ENCODE measurements at places on chromosomes 16 and 17.

DNA sequence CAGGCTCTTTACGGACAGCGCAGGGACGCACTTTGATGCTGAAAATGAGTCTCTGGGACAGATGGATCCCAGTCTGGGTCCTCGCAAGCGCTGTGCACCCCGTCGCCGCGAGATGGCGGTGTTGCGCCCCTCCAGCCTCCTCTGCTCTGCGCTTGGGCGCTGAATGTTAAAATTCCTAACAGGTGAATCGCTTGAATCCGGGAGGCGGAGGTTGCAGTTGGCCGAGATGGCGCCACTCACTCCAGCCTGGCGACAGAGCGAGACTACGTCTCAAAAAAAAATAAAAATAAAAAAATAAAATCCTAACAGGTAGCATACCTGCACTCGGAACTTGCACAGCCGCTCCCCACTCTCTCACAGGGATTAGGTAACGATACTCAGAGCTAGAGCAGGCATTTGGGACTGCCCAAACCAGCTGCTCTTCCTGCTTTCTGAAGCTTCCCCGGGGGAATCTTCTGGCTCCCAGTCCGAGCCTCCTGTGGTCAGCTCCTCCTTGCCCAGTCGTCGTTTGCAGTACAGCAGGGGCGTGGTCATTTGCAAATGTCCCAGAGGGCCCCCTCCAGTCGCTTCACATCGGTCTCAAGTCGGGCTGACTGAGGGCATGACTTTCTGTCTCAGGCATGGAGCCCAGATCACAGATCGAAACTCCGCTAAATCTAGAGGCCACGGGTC is 26.2 kb upstream of the OSGIN1 start:
- DNase-seq, result peak; percentile 73

DNA sequence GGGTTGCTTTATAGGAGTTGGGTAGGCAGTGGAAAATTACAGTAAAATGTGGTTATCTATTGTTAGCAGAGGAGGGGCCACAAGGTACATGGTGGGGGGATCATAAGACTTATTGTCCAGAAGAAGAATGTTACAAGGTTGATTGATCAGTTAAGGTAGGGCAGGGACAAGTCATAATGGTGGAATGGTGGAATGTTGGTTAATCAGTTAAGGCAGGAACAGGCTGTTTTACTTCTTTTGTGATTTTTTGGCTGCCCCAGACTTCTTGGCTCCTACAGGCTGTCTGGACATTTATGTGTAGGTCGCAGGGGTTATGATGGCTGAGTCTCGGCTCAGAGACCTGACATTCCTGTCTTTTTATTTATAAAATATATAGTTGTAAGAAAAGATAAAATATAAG is 2277.1 kb downstream of the TP53TG3F start:
- DNase-seq, result no peak

GRCh38 chr17:61750656-61751055 is 112.7 kb downstream of the BRIP1 start:
- DNase-seq, result peak; percentile 65

- no peak for DNase-seq
Observed at GRCh38 chr17:8327303-8327649, 12.4 kb upstream of the ODF4 start.

GRCh38 chr17:17943281-17943984 is 28.8 kb downstream of the TOM1L2 start:
- DNase-seq, result no peak

- no peak for DNase-seq
Observed at GRCh38 chr16:22364241-22364640, 10.2 kb downstream of the CDR2 start.

DNA sequence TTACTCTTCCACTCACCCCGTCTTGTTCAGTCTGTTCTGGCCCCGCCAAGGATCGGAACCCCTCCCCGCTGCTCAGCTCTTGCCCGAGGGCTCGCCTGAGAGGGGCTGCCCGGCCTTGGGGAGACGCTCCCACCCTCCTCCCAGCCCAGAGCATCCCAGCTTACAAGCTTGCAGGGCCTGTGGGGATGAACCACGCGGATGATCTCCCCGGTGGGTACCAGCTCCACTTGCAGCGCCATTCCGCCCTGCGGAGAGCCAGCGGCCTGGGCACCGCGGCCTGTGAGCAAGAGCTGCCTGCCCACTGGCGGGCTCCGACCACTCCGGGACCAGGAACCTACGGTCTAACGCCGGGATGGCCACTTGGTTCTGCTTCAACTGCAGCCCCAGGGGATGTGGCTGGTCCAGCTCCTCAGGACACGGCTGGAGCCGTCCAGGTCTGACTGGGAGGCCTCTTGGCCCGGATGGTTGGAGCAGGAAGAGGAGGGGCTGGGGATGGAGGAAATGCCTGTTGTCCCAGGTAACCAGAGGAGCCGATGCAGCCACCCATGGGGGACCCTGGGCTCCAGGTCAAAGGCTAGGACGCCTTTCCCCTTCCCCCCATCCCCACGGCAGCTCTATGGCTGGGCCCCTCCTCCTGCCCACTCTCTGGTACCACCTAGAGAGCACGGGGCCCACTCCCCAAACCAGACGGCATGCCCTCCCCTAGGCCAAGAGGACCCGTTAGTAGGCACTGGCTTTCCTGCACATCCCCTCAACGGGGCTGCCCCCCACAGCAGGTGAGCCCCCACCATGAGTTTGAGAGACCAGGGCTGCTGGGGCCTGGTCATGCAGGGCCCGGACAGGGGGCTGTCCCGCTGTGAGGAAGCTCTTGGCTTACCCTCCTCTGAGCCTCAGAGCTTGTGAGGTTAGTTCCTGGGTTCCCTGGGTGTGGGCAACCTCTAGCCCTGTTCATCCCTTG is at the start of gene MYO1C:
Gene MYO1C (minus strand): TSS at position 438 of the 958 bp plus-strand sequence. CDS start 199 bp downstream, at position 239.
- DNase-seq, result no peak

All from activated CD4-positive, alpha-beta T cell treated with anti-CD3 and anti-CD28 coated beads, Interleukin-2, Interleukin-6, amounts not matched to agents 100 ng/mL and 50 ng/mL, durations not matched to agents 16 hours and 8 hours (primary cell).